NCI-H1436 (cell line): ENCODE measurements at places on chromosomes 12 and 14.
A peak's percentile ranks its signal among the peaks of the same experiment; 100 is the strongest.

DNA sequence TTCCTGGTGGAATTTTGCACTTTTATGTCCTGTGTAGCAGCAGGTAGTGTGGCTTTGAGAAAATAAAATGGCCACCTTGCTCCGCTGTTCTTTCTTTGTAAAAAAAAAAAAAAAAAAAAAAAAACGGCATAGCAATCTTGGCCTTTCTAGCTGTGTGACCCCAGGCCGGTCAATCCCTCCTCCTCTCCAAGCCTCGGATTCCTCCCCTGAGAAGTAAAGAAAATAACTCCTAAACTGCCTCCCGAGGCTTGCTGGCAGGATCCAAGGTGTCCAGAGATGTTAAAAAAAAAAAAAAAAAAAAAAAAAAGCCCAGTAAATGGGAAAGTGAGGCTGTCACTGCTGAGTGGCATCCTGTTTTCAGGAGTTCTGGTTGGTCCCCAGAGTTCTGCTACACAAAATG lies 23.9 kb upstream of the MAP1LC3B2 start:
- no peak for DNase-seq

GRCh38 chr12:92404259-92404894 lies 258.7 kb upstream of the BTG1 start:
- DNase-seq: no peak

DNA sequence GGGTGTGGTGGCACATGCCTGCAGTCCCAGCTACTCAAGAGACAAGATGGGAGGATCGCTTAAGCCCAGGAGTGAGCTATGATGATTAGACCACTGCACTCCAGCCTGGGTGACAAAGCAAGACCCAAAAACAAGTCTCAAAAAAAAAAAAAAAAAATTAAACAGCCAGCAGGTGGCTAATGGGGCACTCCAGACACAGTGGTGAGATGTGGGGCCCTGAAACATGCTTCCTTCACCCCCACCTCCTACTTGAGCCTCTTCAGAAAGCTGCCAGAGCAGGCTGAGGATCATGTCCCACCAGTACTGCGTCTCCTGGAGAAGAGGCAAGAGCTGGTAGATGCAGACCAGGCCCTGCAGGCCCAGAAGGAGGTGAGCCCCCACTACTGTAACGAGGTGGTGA lies 2.1 kb downstream of the CFAP73 start:
- DNase-seq: no peak

- DNase-seq: no peak
These were observed 16.4 kb upstream of the HVCN1 start for GRCh38 chr12:110705309-110705708.

GRCh38 chr14:53646925-53647324 lies 309.7 kb downstream of the BMP4 start:
- no peak for DNase-seq

DNA sequence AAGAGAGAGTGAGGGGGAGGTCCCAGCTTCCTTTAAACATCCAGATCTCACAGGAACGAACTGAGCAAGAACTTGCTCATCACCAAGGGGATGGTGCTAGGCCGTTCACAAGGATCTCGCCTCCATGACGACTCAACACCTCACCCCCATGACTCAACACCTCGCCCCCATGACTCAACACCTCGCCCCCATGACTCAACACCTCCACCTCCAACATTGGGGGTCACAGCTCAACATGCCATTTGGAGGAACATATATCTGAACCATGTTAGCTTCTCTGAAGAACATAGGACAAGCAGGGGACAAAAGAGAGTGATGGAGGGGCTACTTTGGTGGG lies 66.0 kb upstream of the LHX5 start:
- no peak for DNase-seq

DNA sequence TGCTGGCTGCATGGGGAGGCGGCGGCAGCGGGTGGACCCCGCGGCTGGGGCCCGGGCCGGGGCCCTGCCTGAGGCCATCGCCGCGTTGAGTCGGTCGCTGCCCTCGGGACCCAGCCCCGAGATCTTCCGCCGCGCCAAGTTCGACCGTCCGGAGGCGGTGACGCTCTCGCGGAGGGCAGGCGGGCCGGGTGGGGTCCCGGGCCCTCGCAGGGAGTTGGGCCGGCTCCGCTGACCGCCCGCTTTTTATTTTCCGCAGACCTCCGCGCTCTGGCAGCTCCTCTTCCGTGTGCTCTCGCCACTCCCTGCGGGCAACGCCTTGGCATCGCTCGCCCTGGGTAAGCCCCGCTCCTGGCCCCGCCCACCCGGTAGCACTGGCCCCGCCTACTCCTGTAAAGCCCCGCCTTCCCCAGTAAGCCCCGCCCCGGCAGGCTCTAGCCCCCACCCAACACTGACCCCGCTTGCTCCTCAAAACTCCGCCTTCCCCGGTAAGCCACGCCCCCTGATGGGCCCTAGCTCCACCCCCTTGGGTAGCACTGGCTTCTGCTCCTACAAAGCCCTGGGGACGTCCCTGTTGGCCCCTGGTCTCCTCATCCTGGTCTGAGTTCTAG lies 424 bp downstream of the TEDC1 start:
- DNase-seq: peak; percentile 65

- no peak for DNase-seq
These were observed 9.8 kb downstream of the ZNF385A start for GRCh38 chr12:54374562-54375258.

DNA sequence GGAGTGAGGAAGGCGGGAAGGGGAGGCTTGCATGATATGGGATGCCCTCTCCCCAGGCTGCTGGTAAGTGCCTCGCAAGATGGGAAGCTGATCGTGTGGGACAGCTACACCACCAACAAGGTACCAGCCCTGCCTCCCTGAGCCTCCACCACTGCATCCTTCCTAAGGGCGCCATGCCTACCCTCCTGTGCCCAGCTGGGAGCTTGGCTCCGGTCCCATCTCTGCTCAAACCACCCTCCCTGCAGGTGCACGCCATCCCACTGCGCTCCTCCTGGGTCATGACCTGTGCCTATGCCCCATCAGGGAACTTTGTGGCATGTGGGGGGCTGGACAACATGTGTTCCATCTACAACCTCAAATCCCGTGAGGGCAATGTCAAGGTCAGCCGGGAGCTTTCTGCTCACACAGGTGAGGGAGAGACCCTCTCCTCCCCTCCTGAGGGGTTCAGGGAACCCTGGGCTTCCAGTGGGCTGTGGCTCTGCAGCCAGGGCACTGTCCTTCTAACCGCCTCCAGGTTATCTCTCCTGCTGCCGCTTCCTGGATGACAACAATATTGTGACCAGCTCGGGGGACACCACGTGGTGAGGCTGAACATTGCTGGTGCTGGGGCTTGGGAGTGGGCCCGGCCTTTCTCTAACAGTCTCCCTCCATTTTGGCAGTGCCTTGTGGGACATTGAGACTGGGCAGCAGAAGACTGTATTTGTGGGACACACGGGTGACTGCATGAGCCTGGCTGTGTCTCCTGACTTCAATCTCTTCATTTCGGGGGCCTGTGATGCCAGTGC lies 2.6 kb downstream of the GNB3 start:
- DNase-seq: no peak

DNA sequence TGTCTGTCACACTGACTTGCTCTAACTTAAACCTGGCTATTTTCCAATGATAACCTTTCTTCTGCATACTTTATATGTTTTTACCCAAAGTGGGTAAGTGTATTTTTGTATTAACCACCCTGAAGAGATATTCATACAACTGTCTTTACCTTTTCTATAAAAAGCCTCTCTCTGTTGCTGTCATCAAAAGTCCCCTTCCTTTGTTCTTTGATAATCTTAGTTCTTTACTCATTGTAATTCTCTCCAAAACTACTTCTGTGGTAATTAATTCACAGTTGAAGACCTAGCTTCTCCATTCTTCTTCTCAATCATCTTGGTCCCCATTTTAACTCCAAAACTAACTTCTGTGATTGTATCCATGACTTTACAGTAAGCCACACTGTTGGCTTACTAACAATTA lies 479.7 kb upstream of the MGAT4C start:
- DNase-seq: no peak

DNA sequence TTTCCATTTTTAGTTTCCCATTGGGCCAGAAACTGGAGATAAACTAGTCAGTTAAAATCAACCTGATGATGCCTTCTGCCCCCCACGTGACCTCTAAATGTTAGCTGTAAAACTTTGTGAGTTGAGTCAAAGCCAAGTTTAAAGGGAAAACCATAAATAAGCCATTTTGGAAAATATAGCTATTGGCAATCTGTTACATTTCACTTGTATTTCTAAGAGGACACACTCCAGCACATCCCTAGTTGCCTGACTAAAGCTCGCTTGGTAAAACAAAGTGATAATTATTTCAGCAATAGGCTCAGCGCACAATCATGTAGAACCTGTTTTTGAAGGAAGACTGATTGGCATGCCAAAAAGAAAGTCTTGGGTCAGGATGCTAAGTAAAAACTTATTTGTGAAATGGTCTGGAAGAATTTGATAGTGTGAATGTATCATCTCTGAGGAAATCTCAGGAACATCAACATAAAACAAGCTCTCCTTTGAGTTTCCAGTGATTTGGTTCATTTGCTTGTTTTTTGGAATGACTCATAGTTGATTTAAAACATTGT lies 49.2 kb upstream of the AEBP2 start:
- no peak for DNase-seq

GRCh38 chr12:127660961-127661360 lies 606.0 kb upstream of the TMEM132C start:
- no peak for DNase-seq

DNA sequence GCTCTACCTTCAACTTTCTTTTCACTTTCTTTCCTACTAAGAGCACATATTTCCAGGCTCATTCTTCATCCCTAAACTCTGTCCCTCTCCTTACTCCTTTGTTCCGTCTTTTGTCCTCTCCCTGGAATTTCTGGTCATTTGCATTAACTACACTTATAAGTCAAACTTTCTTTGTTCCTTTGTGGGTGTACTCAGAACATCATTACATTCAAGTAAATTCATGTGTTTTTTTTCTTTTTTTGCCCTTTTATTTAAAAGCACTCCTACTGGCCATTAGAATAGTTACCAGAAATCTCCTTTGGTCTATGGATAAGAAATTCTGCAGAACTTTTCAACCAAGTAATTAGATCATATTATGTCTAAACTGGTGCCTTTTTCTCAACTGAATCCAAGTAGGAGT lies 802.6 kb downstream of the DIO2 start:
- no peak for DNase-seq

- peak; percentile 52 for DNase-seq
These were observed 75.8 kb downstream of the C12orf50 start for GRCh38 chr12:87953256-87953860.

- no peak for DNase-seq
These were observed 158.5 kb downstream of the FOXA1 start for GRCh38 chr14:37436519-37436918.

GRCh38 chr12:115661112-115661511 lies 616.4 kb downstream of the MED13L start:
- DNase-seq: no peak

DNA sequence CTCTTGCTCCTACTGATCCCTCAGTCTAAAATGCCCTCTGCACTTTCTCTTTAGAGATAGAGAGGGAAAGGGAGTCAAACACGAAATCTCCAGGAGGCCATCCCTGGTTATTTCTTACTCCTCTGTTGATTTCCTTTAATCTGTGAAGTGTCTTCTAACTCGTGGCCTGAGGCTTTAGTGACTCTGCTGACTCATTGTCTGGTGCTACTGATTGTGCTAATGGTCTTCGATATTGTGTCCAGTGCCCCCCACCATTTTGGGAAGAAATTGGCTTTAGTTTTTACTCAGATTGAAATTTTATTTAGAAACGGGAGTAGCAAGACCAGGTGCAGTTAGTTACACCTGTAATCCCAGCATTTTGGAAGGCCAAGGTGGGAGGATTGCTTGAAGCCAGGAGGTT lies 839 bp downstream of the CLEC9A start:
- no peak for DNase-seq

DNA sequence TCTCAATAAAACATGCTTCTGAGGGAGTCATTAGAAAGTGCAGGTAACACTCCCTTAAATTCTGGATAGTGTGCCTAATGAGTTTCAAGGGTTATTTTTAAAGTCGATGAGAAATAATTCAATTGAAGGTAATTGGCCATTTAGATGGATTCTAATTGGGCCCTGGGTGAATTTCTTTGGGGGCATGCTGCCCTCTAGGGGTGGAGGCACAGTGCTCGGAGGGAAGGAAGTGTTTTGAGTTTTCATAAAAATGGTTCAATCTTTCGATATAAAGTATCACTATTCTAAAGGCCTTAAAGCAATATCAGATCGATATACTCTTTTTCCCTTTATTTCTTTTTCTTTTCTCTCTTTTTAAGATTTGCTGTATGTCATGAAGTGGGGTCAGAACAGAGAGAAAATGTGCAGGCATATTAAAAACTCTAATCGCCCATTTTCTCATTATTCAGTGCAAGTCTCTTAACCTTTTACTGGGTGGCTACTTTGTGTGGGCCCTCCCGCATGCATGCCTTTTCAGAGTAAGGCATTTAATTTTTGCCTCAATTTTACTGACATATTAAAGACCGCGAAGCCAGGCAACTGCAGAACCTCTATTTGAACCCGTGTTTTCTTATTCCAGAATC lies 25.5 kb downstream of the NKX2-8 start:
- peak; percentile 79 for DNase-seq

DNA sequence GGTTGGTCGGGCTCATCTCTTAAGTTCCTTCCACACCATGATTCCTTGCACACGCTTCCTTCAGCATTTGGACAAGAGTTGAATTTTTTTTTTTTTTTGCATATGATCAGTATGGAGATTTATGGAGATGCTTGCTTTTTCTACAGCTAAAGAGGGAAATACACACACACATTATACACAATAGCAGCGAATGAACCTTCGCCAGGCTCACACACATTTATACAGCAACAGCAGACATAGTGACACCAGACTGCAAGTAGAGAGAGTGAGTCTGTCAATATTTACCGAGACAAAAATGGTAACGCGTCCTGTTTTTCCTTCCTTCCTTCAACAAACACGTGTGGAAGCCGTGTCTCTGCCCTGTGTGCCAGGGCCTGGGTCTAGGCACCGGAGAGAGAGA lies 897.9 kb downstream of the BCL11B start:
- no peak for DNase-seq

- DNase-seq: no peak
These were observed 212.9 kb upstream of the CRY1 start for GRCh38 chr12:107306141-107306659.

- DNase-seq: no peak
These were observed 3.0 kb upstream of the CORO1C start for GRCh38 chr12:108734200-108734906.

- peak; percentile 49 for DNase-seq
These were observed 484 bp downstream of the PPP1CC start for GRCh38 chr12:110742096-110742717.

DNA sequence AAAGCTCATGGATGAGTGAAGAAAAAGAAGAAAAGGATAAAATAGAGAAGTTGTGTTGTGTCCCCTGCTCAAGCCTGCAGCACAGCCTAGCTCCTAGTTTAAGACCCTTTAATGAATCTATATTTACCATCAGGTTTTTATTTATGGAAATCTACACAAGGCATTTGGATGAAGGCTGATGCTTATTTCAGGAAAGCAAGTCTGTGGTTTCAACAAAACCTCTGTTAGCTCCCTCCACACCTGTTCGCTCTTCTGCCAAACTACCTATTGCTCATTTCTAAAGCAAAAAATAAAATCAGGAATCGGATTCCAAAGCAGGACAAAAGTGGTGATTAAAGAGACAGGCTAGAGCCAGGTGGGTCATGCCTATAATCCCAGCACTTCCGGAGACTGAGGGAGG lies 18.9 kb upstream of the MAP3K9 start:
- DNase-seq: no peak

GRCh38 chr14:105890474-105891220 lies 364.3 kb downstream of the TMEM121 start:
- DNase-seq: no peak
